ENCODE measurements at places on chromosomes 4 and X. TPM values are rescaled to one million over a fixed set of nuclear protein-coding genes. Genes with fewer than 3 reads are reported as not detected.

GPR34 gene
- 6.0 TPM for total RNA-seq

CT45A7 gene
- not detected for total RNA-seq

DNA sequence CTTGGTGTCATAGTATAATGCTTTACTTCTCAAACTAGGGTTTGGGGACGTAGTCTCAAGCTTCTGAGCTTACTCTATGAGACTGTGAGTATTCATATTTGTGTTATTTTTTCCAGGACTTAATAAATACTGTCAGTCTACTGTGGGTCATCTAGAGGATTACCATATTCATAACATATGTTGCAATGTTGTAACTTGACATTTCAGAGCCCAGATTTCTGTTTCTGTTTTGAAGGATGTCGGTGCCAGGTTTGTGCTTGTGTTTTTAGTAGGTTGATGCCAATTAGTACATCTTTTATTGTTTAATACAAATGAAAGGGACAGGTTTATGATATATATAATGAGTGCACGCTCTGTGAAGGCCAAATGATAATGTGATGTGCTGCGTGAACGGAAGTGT is 69.6 kb downstream of the SPANXN4 start:
- H3K36me3 ChIP-seq = no peaks in the 10 kb centered on the region
- no peaks in the 10 kb centered on the region for H3K4me1 ChIP-seq
- DNase-seq = no peak
- H3K27me3 ChIP-seq = no peaks in the 10 kb centered on the region
- H3K27ac ChIP-seq = no peak overlapping the region

DNA sequence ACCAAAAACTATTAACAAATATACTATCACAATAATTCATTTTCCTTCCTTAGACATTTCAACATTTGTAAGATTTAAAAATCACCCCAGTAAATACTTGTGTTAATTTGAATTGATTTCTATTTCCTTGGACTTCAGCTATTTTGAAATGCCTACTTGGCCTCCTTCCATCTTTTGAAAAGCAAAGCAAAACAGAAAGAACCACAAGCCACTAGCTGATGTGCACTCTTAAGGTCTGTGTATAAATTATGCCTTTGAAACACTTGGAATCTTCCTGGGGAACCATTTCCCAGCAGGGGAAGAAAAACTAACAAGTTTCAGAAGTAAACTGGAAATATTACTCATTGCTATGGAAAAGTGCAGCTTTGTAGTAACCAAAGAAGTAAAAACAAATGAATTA is 139.8 kb downstream of the CLCN4 start:
- no peak overlapping the region for H3K4me3 ChIP-seq
- H3K27ac ChIP-seq = no peak overlapping the region
- peaks cover 18% of the 10 kb centered on the region for H3K27me3 ChIP-seq
- no peaks in the 10 kb centered on the region for H3K36me3 ChIP-seq
- H3K4me1 ChIP-seq = no peaks in the 10 kb centered on the region

- no peak overlapping the region for H3K4me3 ChIP-seq
- H3K36me3 ChIP-seq = no peaks in the 10 kb centered on the region
- H3K27me3 ChIP-seq = peaks cover 98% of the 10 kb centered on the region
- H3K4me1 ChIP-seq = peaks cover 10% of the 10 kb centered on the region
- DNase-seq = no peak
These were observed 15.5 kb downstream of the NKX3-2 start for GRCh38 chr4:13528821-13529127.

Measured in lung (tissue), 17 donors.